ENCODE measurements at places on chromosomes 3 and 15.

DNA sequence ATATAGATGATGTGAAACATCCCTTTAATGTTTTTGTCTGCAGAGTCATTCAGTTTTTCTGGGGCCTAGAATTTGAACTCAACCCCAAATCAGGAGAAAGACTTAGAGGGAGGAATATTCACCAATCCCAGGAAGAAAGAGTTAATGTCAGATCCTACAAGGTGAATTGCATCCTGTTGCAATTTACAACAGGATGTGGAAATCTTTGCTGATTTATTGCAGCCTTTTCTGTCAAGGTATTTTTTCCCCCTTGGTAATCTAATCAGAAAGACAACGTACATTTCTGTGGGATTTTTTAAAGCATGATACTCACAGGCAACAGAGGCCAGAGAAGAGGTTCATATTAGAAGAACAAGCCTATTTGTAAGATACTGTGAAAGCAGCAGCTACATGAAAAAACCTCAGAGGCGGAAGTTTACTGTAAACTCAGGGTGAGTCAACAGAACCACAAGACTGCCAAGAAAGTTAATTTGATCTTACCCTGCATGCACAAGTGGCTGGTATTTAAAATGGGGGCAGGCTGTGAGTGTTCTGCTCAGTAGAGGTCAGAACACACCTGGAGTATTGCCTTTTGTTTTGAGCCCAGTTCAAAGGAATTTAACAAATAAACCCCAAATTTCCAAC is 531.9 kb downstream of the AGBL1 start:
- DNase-seq = peak; percentile 10

GRCh38 chr3:186988806-186989205 is 58.5 kb downstream of the ST6GAL1 start:
- no peak for DNase-seq

DNA sequence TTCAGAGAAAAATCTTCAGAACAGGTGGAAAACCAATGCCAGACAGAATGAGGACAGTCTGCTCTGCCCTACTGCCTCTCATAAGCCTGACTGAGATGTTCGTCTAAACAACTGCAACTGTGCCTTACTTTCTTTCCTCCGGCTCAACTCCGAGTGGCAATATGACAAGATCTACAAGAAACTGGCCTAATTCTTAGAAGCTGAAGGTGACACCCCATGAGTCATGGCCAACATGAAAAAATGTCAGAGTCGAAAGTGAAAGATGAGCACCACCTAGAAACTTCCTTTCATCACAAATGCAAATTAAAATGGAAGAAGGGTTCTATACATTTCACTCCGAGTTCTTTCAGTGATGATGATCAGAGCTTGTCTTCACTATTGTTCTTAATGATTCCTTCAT is 12.9 kb downstream of the PCYT1A start:
- no peak for DNase-seq

DNA sequence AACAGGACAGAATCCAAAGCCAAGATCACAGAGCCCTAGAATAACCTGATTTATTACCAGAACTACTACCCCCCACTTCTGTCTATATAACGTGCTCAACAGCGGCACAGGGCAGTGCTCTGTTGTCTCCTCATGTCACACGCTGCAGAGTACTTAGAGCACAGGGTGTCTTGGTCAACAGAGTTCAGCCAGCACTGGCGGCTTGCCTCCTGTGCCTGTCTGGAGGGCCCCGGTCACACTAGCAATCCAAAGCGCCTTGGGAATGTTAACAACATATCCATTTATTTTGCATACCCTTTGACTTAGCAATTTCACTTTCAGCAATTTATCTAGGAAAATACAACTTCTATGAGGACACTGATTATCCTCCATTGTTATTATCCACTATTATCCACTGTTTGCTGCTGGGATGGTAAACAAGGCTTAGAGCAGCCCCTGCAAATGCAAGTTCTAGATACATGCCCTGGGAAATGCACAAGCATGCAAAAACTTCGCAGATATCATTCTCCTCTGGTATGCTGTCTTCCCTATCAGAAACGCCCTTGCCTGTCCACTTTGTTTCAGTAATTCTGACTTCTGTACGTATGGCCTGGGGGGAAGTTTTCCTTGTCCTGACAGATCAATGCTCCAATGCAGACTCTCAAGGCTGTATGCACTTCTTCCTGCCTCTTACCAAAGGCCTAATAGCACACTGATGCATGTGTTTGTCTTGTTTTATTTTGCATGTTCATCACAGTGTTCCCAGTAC is 86.2 kb upstream of the OCA2 start:
- DNase-seq = no peak

- DNase-seq = no peak
These were observed 548.3 kb downstream of the NLGN1 start for GRCh38 chr3:173945806-173946205.

DNA sequence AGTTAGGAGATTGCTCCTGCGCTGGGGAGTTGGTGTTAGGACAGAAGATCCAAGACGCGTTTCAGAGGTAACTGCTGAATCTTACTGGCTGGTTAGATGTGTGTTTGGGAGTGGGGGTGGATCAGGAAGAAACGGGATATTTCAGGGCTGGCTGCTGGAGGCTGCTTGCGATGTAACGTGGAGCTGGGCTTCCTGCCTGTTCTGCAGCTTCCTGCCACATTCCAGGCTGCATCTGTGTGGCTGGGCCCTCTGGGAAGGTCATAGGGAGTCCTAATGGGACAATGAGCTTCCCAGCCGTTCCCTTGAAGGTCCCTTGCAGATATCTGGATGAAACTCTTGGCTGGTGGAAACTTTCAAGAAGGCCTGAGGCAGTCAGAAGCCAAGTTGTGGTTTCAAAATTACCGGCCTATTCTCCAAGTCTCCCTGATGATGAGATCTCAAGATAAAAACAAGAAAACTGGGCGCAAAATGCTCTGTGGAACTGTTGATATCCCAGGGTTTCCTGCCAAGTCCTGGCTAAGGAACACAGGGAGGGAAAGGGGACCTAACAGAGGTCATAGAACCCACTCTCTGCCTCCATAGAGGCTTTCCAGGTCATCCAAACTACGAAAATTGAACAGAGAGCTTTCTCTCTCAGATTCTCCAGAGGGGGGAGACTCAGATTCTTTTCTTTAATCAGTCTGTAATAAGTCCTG is 67.0 kb downstream of the NOX5 start:
- peak; percentile 52 for DNase-seq

DNA sequence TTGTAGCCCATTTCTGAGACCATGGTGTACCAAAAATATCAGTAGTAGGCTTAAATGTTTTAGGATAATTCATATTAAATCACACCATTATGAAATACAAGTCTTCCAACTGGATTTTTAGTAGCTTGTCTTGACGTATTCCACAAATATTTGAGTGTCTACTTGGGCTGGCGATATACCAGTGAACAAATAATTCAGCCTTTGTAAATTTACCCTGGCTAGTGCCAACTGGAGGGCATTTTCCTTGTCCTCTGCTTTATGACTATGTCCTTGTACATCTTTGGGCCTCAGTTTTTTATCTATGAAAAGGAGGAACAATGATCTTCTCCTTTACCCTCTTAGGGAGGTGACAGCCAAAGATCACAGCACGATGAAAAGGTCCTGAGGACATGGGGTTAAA is 114.8 kb downstream of the FRMD4B start:
- DNase-seq = no peak

- DNase-seq = no peak
These were observed 449.0 kb downstream of the NAALADL2 start for GRCh38 chr3:175308097-175308496.

GRCh38 chr3:11438646-11439045 is 166.4 kb downstream of the ATG7 start:
- DNase-seq = no peak

- no peak for DNase-seq
These were observed 7.5 kb downstream of the PLIN1 start for GRCh38 chr15:89671687-89672086.

- no peak for DNase-seq
These were observed 386.3 kb downstream of the EPHB1 start for GRCh38 chr3:135181408-135181807.

GRCh38 chr3:151428386-151428785 is 32.5 kb downstream of the IGSF10 start:
- no peak for DNase-seq

GRCh38 chr15:72382146-72382545 is 6.3 kb upstream of the HEXA start:
- DNase-seq = peak; percentile 34

DNA sequence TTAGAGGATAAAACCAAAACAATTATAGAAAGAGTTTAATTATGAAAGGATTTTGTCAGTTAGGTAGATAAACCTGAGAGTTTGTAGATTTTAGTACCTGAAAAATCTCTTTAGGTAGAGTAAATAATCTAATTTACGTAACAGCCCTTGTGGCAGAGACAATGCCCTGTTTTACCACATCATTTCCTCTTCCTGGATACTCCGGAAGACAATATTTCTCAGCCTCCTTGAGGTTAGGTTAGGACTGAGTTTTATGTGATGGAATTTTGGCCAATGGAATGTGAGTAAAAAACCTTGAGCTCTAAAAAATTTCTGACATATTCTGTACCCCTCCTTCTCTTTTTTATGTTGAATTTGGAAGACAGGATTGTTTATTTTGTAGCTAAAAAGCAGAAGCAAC is 50.7 kb upstream of the TPRG1 start:
- no peak for DNase-seq

- DNase-seq = peak; percentile 72
These were observed 753 bp downstream of the ITGB5 start for GRCh38 chr3:124886168-124887056.

GRCh38 chr3:12073106-12073505 is 68.9 kb downstream of the SYN2 start:
- no peak for DNase-seq

DNA sequence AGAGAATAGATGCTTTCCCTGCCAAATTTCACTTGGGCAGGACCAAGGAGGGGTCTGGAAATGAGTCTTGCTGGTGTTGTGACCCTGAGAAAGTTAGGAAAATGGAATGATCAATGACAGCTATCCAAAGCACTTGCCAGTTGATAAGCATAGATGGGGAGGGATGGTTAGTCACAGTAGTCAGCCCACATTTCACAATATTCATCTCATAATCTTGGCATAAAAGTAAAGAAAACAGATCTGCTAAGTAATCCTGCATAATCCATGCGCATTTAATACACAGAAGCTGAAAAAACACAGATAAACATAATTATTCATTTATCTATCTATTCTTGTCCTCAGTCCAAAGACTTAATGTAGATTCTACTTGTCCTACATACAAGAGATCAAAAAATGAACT is 184.1 kb downstream of the ZIC4 start:
- DNase-seq = no peak

GRCh38 chr3:49025793-49026520 is 3.2 kb downstream of the IMPDH2 start:
- DNase-seq = no peak

DNA sequence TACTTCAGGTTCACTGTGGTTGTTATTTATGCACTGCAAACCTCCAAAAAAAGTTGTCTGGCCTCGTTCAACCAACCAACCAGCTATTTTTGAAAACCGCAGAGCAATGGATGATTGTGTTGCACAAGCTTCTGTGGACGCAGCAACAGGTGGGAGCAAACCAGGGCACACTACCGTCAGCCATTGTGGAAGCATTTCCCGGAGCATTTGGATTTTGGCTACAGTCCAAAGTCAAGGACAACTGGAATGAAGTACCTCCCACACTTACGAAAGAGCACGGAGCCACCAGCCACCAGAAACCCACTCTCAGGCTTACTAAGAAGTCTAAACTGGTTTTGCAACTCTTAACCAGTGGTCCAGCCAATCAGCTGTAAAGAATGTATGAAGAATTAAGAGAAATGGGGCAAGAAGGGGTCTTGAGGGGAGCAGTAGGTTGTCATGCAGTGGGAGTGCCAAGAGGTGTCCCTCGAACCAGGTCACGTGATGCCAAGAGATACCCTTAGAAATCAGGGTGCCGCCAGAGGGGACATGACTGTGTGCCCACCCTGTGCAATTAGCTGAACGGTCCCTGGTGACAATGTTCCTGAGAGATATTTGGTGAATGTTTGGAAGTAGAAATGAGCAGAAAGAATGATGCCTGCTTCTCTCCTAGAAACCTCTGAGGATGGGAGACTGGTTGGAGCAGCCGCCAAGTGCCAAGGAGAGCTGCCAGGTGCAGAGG is 68.9 kb upstream of the PCSK6 start:
- DNase-seq = no peak

DNA sequence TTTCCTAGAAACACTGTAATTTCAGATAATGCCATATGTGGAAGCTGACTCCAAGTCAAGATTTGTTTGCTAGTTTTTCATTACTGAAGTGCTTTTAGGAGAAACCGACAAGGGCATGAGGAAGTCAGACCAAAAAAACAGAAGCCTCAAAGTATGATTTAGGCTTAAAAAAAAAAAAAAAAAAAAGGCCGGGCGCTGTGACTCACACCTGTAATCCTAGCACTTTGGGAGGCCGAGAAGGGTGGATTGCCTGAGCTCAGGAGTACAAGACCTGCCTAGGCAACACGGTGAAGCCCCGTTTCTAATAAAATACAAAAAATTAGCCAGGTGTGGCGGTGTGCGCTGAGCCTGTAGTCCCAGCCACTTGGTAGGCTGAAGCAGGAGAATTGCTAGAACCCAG is 11.6 kb downstream of the RPL15 start:
- no peak for DNase-seq

- peak; percentile 55 for DNase-seq
These were observed 3.1 kb upstream of the MECOM start for GRCh38 chr3:169666376-169667165.

- DNase-seq = no peak
These were observed 16.5 kb upstream of the USP50 start for GRCh38 chr15:50562735-50563640.

DNA sequence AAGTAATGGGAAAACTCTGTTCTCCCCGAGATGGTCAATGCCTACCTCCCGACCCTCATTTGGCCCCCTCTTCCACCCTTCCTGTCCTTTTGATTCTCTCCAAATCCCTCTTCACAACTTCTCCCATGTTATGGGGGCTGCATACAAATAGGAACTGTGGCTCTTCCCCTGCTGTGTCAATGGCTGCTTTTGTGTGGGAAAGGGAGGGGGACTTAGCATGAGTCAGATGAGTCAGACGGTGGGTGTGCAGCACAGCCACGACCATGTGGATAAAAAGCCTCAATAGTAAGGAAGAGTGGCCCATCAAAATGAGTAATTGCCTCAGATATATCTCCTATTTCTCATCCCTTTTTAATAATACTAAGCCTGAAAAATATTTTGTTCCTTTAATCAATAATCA is 31.9 kb downstream of the SPATA16 start:
- no peak for DNase-seq

- peak; percentile 31 for DNase-seq
These were observed 412.0 kb downstream of the FHIT start for GRCh38 chr3:60839246-60839645.

DNA sequence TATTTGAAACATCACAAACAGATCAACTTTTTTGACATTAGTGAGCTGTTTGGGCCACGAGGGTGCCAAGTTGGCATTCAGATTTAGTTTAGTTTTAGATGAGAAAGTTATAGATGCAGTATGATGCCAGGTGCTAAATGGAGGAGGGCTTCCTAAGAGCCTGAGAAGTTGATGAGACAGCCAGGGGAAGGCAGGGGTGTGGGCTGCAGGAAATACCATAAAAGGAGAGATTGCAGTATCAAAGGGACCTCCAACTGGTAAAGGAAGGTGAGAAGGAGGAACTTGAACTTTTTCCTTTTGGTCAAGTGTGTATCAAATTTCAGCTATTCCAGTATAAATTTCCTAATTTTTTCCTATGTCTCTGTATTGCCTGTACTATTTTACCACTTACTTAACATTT is 2.0 kb upstream of the TNIK start:
- peak; percentile 80 for DNase-seq
